ENCODE measurements at places on chromosomes 6 and 20.

GRCh38 chr6:35911871-35912653 is 8.8 kb downstream of the SRPK1 start:
- no peak for DNase-seq

DNA sequence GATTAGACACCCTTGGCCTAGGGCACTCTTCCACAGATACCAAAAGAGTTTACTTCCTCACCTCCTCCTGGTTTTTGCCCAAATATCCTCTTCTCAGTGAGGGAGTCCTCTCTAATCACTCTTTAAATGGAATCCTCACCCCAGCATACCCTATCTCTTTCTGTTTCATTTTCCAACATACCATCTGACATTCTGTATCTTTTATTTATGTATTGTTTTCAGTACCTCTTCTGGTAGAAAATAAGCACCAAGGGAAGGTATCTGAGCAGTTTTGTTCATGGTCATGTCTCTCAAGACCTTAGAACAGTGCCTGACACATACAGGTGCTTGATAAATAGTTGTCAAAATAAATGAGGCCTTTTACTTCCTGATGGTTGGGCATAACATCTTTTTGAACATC is 55.1 kb downstream of the KIAA0408 start:
- DNase-seq, result no peak

- DNase-seq, result no peak
Measured at GRCh38 chr20:9368893-9369292, 145.5 kb upstream of the LAMP5 start.

- no peak for DNase-seq
Measured at GRCh38 chr6:163806755-163807499, 392.4 kb downstream of the QKI start.

GRCh38 chr6:11226005-11226404 is 6.5 kb downstream of the NEDD9 start:
- no peak for DNase-seq

DNA sequence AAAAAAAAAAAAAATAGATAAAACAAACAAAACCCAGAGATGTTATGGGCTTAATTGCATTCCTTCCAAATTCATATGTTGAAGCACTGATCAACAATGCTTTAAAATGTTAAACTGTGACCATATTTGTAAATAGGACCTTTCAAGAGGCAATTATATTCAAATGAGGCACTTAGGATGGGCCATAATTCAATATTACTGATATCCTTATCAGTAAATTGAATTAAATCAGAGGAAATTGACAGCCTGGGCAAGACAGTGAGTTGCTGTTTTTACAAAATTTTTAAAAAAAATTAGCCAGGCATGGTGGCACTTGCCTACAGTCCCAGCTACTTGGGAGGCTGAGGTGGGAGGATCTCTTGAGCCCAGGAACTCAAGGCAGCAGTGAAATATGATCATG is 364.1 kb downstream of the GJA1 start:
- no peak for DNase-seq

- no peak for DNase-seq
Measured at GRCh38 chr20:43477619-43478018, 19.9 kb downstream of the SRSF6 start.

DNA sequence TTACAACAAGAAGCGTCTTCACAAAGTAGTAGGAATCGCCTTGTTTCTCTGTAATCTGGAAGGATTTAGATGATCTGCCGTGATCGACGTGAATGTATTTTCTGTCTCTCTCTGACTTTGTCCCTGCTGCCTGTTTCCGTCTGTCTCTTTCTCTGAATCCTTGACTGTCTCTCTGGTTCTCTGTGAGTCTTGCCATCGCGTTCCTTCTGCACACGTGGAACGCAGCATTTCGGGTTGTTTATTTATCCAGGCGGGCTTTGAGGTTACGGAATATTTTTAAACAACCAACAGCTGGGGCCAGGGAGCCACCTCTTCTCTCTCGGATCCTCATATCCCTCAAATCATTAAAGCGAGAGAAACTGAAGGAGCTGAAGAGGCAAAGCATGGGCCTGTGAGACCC is 215.9 kb downstream of the ZDHHC14 start:
- DNase-seq, result no peak

- DNase-seq, result peak; percentile 82
Measured at GRCh38 chr20:44966030-44966961, at the start of gene STK4. Gene STK4, plus strand, starts transcription at chr20:44966512. Its CDS starts 57 bp downstream, at chr20:44966569.

GRCh38 chr6:85797993-85798392 is 155.3 kb upstream of the SYNCRIP start:
- no peak for DNase-seq

GRCh38 chr6:85771455-85771854 is 128.8 kb upstream of the SYNCRIP start:
- DNase-seq, result no peak

- DNase-seq, result no peak
Measured at GRCh38 chr6:129632172-129632613, 77.8 kb downstream of the ARHGAP18 start.

GRCh38 chr20:7231303-7231702 is 463.8 kb downstream of the BMP2 start:
- DNase-seq, result no peak

DNA sequence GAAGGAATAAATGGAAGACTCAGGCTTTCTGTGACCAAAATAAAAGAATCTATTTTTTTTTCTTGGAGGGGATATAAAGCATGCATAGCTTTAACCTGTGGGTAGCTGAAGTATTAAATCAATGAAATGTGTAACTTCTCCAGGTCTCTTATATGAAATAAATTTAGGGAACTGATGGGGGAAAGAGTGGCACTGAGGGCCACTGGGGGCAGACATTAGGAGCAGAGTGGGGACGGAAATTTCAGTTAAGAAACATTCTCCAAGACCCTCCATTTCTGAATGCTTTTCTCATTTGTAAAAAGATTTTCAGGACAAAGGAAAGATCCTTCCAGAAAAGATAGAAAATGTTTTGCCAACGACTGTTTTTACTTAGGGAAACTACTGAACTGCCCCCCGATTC is 131.0 kb downstream of the GPX5 start:
- DNase-seq, result no peak

GRCh38 chr6:44538807-44539201 is 151.3 kb downstream of the CDC5L start:
- no peak for DNase-seq

DNA sequence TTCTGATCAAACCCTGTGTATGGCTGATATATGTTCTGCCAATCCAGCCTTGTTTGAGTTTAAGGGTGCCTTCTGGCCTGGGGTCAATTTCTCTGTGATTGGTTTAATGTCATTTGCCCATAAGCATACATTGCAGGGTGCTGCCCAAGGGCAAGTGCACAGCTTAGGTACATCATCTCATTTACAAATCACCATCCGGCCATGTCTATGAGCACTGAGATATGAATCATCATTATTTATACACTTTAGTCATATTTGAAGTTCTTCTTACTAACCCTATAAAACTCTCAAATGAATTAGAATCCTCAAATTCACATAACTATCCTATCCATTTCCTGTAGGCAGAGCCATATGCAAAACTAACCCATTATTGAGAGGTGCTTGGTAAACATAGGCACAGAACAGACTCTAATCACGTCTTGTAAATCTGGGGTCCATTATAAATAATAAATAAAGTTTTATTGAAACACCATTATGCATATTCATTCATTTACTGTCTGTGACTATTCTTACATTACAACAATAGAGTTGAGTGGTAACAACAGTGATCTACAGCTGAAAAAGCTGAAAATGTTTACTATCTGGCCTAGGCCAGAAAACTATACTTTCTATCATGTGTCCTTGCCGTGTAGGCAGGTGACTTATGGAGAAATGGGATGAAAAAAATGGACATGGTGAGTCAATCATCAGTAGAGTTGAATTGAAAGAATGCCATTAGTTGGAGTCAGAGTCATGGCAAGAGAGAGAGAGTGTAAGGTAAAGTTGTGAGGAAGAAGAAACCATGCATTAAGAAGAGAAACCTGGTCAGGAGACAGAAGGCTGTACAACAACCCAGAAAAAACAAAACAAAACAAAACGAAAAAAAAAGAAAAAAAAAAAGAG is 25.0 kb downstream of the KCNQ5 start:
- no peak for DNase-seq

GRCh38 chr6:80923816-80924215 is 817.3 kb downstream of the BCKDHB start:
- no peak for DNase-seq

- DNase-seq, result no peak
Measured at GRCh38 chr20:63145156-63145555, 70.8 kb downstream of the YTHDF1 start.

All from NCI-H1694 treated with DMSO at 0.1 percent for 48 hours (cell line).